Hematopoietic multipotent progenitor cell treated with erythropoietin and hydrocortisone succinate and interleukin-3 and kit ligand, for 8 days (in vitro differentiated cells): ENCODE measurements at places on chromosomes 2 and 18.

DNA sequence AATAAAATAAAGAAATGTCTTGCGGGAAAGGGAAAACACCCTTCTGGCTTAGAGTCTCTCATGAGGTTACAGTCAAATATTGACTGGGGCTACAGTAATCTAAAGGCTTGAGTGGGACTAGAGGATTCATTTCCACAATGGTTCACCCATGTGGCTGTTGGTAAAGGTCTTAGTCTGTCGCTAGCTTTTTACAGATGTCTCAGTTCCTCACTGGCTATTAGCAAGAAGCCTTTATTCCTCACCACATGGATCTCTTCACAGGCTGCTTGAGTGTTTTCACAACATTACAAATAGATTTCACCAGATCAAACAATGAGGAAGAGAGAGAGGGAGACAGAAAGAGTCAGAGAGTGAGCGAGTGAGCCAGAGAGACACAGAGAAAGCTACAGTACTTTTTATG lies 8.3 kb upstream of the ZC3H15 start:
- no peak for DNase-seq

DNA sequence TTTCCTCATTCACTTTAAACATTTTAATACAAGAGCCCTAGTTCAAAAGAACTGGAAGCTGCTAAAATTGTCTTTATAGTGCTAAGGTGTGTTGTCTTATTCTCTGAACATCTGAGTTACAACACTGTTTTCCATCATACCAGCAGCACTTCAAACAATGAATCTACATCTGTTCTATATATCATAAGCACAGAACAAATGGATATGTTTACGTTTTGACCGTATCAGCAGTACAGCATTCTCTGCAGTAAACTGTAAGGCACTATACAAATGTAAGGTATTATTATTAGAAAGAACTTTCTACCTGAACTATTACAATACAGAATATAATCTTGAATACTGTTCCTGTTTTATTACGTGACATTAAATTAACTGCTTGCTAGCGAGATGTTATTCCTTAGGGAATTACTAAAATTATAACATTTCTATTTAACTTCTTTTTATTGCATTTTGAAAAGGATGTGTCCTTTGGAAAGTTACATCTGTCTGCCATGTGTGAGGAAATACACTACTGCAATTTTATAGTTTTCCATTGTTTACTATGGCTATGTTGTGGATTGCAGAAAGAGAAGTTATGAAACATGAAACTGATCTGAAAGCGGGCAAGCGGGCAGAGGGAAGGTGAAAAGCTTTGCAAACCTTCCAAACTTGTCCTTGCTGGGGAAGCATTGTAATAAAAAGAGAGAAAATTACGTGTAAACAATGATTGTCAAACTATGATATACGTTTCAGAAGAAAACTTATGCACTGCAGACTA lies 13.7 kb downstream of the NCKAP1 start:
- DNase-seq, result no peak

DNA sequence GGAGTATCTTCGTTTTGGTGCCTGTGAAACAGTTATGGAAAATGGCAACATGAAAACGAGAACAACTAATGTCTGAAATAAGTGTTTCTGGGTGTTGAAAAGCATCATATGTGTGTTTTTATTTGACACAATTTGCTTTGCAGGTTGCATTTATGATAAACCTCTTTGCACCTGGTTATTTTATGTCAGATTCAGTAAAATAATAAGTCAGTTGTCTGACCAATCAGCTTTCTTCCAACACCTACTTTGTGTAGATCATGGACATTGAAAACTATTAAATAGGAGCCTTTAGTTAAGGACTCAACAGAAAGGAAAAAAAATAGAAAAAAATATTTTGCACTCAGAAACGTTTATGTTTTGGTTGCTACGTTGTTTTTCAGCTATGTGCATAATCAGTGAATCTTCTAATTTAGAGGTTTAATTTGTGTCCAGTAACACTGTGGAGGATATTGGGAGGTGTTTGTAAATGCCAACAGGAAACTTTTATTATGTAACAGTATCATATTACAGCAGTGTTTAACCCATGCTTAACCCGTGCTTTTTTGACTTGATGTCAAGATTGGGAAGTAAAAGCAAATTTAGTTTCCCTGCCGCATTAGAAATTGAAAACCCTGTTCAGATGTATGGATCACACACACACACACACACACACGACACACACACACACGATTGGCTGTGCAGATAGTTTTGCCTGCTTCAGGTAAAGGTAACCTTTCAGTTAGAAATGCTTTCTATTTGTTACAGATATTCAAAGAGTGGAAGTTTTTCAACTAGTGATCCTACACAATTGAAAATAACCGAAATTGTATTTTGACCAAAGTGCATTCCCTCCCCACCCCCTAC lies 2.6 kb downstream of the PKP4 start:
- no peak for DNase-seq

- no peak for DNase-seq
Observed at GRCh38 chr2:201758234-201758633, 22.5 kb downstream of the ALS2 start.

DNA sequence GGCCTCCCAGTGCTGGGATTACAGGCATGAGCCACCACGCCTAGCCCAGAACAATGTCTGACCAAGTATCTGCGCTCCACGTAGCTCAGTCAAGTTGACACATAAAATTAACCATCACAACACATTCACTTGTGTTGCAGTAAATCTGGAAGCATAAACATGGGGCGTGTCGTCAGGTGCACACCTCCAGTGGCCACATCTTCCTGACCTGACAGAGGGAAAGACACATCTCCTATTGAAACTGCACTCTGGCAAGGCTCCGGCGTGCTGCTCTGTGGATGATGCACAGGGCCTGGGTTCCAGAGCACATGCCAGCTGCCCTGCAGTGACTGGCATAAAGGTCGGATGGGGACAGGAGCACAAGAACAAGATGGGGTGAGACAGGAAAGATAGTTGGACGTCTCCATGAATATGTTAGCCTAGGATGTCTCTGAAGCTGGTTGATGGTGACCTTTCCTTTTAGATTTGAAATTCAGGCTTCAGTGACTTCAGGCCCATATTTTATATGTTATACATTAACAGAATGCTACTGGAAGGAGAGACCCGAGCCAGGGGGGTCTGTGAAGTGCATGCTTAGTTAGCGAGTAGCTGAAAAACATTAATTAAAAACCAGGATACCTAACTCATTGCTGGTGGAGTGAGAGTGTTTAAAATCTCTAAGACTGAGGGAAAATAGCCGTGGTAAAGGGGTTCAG lies 10.9 kb downstream of the IMPA2 start:
- no peak for DNase-seq

GRCh38 chr2:212968284-212969081 lies 182.9 kb downstream of the IKZF2 start:
- no peak for DNase-seq

- DNase-seq, result no peak
Observed at GRCh38 chr2:33064349-33064801, 117.6 kb downstream of the LTBP1 start.

GRCh38 chr18:57436191-57436964 lies 1.2 kb downstream of the ONECUT2 start:
- no peak for DNase-seq
